Head of caudate nucleus (tissue), 42 donors: ENCODE measurements at places on chromosomes 2 and 18.

DNA sequence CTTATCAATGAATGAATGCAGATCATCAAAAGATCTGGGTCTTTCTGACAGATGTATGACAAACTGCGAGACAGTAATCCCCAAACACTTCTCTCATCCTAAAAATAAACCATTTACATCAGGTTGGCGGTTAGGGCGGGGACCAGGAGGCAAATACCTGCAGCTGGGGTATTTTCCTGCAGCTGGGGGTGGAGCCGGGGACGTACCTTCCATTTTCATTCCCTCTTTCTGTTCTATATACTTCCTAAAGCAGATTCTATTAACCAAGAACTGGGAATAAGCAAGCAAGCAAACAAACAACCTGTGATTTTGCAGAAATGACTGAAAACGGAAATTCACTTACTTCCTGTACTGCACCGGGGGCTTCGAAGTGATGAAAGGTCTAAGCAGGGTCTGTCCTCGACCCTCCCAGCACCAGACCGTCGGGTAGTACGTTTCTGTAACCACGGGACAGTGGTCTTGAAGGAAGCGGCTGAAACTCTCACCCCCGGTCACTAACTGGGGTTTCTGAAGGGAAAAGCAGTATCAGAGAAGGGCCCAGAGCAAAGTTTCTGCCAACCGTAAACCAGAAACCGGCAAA, 1.2 kb downstream of the ABHD3 start:
- DNase-seq = no peak

GRCh38 chr18:3623769-3624545, 174.0 kb downstream of the TGIF1 start:
- DNase-seq = peak; percentile 30

DNA sequence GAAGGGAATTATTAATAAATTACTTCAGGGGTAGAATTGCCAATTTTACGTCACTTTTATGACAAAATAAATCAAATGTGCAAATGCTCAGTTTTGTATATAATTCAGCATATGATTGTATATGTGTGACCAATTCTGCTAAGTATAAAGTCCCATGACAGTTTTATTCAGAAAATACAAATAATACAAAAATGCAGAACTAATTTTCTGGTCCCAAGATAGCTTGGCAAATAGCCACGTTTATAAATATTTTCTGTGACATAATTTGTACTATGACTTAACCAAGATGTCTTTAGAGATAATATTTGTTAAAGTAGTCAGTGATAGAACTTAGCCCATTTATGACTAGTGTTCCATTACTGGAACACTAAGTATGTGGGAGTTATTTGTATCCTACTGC, 24.2 kb upstream of the CAB39 start:
- DNase-seq = no peak

- DNase-seq = no peak
Observed at GRCh38 chr2:118300832-118301231, 212.6 kb downstream of the INSIG2 start.

DNA sequence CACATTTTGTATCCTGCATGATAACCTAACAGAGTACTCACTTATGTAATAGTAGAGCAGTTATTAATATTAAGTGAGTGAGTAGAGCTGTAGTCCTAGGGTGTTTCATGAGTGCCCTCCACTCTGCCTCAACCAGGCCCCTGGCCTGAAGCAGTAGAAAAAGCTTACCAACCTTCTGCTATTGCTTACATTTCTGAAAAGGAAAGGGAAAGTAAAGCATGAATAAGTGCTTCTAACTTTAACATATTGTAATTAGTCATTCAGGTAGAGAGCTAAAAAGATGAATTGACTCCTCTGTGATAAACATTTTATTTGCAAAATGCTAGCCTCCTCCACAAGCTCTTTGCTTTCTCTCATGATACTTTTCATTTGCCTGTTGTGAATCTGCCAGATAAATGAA, 94.7 kb upstream of the RPE start:
- DNase-seq = no peak

DNA sequence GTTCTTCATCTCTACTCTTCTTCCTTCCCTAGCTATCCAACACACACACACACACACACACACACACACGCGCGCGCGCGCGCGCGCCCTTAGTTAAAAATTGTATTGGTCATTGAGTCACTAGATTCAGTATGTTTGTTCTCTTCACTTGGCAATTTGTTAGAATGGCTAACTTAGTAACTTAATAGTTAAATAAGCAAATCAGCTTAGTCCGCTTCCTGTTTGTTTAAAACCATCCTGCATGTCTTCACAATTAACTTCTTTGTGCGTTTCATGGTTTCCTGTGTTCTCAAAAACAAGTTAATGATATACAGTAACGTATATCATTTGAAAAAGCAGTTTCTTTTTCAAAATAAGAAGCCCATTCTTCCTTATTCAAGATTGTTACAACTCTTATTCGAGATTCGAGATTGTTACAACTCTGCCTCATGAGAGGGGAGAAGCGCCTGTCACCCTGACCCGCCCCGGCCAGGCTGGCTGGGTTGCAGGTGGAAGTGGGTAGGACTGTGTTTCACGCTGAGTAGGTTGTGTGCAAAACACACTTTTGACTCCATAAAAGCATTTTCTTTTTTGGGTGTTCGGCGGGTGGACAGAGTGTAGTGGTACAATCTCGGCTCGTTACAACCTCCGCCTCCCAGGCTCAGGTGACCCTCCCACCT, 9.5 kb upstream of the CNNM3 start:
- no peak for DNase-seq
